NCI-H526 (cell line): ENCODE measurements at places on chromosomes 1 and 21.
A peak's percentile ranks its signal among the peaks of the same experiment; 100 is the strongest.

DNA sequence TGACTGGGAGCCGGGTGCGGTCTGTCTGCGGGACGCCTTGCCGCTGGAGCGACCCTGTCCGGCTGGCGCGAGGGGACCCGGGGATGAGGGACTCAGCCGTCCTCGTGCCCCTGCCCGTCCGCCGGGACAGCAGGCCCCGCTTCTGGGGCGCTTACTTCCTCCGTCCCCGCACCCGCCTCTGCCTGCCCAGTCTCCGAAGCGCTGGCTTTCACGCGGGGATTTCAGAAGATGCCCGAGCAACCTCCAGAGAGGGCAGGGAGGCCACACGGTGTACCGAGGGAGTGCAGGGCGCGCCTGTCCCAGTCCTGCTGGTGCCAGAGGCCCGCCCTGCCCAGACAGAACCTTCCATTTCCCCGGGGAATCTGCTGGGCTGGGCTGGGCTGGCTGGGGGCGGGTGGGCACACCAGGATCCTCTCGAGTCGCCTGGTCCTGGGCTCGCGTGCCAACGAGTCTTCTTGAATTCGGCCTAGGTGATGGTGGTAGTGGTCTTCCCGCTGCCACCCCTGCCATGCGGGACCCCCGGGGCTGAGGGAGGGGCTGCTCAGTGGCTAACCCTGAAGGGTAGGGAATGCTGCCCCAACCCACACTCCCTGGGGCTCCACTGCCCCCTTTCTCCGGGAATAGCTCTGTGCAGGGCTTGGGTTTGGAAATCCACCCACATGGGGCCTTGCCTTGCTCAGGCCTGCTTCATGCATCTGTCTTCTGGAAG is 2.5 kb upstream of the TRPM2 start:
- DNase-seq: no peak

DNA sequence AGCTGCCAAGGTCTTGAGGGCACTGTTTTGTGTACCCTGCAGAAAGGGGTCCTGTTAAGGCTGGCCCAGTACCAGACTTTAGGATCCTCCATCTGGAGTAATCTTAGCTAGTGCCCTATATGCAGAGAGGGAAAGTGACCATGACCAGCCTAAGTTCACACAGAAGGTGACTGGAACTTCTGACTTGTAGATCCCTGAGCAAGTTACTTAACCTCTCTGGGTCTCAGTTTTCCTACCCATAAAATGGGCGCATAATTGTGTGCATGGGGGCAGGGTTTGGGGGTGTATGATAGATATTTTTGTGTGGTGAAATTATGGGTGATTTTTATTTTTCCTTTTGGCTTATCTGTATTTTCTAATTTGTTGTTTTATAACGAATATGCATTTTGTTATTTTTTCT is 3.3 kb upstream of the SHISAL2A start:
- no peak for DNase-seq

- DNase-seq: no peak
Measured at GRCh38 chr1:29335573-29335972, 99.3 kb downstream of the PTPRU start.

DNA sequence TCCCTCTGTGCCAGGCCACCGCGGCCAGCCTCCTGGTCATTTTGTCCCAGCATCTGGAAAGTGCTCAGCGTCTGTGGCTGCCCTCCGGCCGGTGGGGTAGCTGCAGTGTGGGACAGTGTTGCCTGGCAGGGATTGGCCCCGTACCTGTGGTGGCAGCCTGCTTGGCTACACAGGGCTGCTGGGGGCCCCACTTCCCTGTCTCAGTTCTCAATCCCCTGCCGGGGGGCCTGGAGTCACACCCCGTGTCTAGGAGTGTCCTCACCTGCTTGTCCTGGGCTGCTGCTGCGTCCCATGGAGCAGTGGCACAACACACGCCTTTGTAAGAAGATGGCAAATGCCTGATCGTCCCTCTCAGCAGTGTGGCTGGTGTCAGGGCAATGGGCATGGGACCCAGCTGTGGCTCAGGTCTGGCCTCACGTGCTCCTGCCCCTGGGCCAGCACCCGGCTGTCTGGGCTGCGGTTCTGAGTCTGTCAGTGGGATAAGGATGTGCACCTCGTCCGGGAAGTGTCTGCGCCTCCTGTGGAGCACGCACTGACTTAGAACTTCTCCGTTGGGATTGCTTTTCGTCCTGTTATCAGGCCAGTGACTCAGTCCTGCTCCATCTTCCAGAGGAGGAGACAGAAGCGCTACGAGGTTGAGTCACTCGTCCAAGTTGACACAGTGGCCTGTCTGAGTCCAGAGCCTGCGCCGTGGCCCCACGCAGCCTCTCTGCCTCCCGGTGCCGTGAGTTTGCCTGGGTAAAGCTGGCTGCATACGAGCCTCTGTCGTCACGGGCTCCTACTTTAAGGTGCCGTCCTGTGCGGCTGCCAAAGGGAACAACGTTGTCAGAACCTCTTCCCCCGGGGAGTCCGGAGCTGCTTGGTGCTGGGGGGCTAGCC is 41.0 kb downstream of the CRYAA start:
- DNase-seq: no peak

DNA sequence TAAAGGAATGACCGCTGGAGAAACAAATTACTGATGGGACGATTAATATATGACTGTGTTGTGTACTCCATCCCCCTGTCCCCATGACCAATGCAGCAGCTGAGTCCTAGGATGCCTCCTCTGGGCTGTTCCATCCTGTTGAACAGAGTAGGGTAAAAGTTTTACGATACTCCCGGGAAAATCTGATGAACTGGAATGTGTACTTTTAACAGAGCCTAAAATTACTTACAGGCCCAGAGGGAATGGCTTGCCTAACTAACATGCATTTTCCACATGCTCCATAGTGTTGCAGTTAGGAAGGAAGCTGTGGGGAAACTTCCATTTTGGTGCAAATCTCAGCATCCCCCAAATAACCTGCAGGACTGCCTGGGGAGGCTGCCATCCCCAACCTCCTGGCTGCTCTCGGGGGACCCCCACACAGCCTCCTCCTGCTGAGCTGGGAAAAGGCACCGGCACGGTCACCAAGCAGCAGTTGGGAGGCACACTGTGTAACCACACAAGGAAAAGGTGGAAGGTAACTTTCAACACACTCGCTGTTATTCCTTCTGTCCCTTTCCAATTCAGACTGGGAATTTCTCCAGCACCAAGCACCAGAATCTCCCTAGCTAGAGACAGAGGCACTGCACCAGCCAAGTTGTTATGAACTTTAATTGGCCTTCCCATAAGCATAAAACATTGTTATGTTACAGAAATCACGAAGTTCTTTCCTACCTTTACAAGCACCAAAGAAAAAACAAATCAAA is 97.2 kb downstream of the BCAR3 start:
- DNase-seq: no peak

DNA sequence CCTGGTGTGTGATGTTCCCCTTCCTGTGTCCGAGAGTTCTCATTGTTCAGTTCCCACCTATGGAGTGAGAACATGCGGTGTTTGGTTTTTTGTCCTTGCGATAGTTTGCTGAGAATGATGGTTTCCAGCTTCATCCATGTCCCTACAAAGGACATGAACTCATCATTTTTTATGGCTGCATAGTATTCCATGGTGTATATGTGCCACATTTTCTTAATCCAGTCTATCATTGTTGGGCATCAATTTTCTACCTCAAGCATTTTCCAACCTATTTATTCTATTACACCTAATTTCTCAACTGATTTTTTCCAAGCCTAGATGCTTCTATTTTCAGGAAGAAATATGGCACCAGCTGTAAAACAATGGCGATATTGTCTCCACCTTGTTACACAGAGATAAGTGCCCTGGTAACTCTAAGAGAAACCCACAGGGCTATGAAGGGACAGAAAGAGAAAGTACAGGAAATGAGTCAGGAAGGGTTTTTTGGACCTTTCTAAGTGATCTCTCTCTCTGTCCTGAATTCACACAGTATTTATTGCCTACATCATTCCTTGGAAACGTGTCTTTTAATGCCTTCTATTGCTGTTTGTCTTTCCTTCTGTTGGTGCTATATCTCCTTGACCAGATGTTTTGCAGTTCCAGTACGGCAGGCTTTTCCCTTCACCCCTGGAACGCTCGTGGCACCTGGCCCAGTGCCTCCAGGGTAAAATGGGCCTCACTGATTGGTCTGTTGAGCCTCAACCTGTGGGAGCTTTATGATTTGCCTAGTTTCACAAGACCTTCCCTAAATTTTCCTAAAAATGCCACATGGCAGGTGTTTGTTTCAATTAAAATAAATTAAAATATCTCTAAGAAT is 14.6 kb upstream of the JAK1 start:
- DNase-seq: peak; percentile 77

GRCh38 chr1:46520063-46520911 is 30.7 kb downstream of the DMBX1 start:
- no peak for DNase-seq

DNA sequence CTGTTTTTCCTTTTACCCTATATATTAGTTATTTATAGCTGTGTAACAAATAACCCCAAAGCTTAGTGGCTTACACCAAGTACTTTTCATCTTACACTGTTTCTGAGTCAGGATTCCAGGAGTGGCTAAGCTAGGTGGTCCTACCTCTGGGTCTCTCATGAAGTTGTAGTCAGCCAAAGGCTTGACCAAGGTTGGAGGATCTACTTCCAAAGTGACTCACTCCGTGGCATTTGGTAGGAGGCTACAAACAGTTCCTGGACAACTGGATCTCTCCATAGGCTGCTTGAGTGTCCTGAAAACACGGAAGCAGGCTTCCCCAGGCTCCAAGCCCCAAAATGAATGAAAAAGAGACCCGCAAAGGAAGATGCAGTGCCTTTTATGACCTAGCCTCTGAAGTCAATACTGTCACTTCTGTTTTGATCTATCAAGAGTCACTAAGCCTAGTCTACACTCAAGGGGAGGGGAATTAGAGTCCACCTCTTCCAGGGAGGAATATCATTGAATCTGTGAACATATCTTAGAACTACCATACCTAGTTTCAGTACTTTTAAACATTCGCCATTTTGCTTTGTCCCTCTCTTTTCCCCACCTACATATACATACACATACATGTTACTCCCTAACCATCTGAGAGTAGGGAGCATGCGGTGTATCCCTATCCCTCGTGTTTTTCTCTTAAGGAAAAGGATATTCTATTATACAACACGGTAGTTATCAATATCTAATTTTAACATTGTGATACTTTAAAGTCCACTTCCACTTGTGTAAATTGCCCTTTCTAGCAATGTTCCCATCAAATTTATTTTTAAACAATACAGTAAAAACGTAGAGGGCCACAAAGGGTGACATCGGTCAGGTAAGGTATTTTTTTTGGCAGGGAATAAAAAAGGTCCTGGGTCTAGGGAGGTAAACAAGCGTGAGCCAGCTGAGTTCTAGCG is 67.2 kb downstream of the SLC35A3 start:
- peak; percentile 43 for DNase-seq

DNA sequence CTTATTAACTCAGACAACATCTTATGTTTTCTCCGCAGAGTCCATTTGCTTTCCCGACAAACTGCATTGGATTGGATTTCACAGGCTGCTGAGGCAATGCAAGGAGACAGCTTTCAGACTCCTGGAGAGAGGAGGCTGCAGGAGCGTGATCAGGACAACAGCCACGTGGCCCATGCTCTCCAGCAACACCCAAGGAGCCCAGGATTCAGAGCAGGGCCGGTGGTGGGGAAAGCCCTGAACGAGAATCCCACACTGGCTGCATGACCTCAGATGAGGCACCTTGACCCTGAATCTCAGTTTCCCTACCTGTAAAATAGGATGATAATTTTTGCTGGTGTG is 78.3 kb upstream of the NFASC start:
- DNase-seq: no peak

DNA sequence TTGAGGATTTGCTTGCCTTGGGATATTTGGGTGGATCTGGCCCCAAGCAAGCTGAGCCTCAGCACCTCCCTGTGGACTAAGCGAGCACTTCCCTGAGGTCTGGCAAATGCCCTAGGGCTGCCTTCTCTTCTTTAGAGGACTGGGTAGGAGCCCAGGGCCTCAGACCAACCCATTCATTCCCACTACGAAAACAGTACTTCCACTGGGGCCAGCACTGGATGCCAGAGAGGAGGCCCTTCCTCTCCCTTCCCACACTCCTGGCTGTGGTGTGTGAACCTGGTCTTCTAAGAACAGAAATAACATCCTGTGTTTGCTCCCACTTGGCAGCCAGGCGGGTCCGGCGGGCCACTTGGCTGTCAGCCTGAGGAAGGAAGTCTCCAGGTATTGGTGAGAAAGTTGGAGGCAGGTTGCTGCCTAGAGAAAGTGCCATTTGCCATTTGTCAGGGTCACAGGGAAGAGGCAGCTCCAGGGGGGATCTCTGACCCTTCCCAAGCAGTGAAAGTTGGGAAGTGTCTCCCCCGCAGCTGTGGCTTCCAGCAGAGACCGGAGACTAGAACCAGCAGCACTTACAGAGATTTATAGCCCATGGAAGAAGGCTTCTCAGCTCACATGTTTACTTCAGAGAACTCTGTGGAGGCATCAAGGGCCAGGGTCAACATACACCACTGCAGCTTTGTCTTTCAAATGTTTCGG is 323.5 kb downstream of the SIPA1L2 start:
- DNase-seq: no peak

GRCh38 chr21:38487901-38488639 is 10.2 kb downstream of the ERG start:
- peak; percentile 5 for DNase-seq

DNA sequence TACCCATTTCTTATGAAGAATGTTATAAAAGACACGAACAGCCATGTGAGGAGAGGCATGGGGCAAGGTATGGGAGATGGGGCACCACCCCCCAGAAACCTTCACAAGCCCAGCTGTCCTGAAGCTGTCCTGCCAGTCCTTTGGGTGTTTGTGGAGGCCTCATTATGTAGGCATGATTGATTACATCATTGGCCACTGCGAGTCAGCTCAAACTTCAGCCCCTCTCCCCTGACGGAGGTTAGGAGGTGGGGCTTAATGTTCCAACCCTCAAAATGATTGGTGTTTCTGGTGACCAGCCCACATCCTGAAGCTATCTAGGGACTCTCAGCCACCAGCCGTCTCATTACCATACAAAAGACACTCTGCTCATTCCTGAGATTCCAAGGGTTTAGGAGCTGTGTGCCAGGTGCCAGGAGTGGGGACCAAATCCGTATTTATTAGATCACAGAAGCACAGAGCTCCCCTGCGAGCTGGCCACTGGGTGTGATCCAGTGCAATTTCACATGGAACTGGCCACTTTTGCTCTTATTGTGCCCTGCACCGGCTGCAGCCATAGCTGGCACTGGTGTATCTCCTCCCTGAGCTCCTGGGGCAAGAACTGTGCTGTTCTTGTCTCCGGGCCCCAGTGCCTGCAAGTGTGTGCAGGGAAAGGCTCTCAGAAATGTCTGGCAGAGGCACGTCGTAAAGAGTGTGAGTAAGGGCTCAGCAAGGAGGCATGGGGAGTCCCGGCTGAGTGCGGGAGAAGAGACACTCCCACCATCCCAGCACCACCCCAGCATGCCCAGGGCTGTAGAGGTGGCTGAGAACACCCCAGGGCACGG is 10.5 kb downstream of the KIAA1614 start:
- peak; percentile 51 for DNase-seq

GRCh38 chr1:56973923-56974742 is 8.3 kb upstream of the C8B start:
- no peak for DNase-seq

DNA sequence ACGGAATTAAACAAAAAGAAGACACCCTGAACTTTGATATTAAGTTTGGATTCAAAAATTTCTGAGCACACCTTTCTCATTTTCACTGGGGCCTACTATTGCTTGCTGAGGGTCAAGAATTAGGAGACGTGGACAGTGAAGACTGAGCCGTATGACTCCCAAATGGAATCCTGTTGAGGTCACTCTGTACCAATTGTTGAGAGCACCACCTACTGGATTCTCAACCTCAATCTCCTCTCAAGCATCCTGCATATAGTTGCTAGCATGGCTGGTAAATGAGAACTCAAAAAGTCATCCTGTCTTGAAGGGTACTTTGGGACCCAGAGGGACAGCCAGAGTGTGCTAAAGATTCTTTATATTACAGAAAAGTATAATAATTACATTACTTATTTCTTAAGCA is 20.2 kb upstream of the MTR start:
- peak; percentile 16 for DNase-seq

- no peak for DNase-seq
Measured at GRCh38 chr1:20307026-20307425, 16.4 kb downstream of the VWA5B1 start.
